ENCODE measurements at places on chromosomes 12 and 14.

DNA sequence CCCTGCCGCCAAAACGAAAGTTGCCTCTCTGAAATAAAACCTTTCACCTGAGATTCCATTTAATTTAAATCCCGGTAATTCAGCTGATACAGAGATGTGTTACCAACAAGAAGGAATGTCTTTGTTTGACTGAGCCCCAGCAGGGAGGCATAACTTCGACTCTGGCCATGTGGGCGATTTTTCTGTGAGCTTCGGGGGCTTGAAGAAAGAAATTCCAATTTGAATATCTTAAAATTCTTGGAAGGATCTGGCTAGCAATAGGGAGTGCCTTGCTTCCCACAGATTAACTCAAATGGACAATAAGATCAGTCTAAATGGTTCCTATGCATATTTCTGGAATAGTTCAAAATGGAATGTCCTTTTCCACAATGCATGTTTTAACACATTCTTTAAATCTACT is 252.5 kb upstream of the TMPO start:
- DNase-seq, result no peak

DNA sequence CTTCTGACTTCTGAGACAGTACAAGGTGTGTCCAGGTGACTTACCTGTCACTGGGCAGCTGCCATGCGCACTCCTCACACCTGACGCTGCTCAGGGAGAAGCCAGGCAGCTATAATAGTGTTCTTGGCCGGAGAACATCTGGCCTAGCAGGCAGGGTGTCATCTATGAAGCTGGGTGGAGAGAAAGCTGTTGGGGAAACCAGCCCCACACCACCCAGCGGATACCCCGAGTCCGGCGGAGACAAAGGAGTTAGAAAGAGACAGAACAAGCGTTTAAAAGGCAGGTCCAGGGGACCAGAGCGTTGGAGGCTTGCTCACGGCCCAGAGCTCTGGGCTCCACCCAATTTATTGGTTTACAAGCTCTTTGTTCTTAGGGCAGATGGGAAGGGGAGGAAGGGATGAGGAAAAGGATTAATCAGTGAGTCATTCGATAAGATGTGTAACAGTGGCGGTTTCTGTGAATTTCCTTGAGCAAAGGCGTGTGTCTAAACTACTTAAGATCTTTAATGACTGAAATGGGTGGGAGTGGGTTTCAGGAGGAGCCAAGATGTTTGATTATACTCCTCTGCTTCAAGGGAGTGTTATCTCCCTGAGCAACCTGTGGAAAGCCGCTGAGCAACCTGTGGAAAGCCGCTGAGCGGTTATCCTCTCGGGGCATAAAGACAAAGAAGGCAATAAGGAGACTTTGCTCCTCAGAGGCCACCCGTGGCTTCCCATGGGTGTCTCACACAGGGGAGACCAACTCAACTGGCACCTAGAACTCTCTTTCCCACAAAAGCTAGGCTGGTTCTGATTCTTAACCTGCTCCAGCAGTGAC is at the start of gene GALNT8:
Gene GALNT8, plus strand, starts transcription at position 580 of the 816 bp plus-strand sequence. CDS start 278 bp downstream, outside the sequence.
- no peak for DNase-seq

GRCh38 chr12:40473962-40474361 is 218.3 kb upstream of the CNTN1 start:
- no peak for DNase-seq

DNA sequence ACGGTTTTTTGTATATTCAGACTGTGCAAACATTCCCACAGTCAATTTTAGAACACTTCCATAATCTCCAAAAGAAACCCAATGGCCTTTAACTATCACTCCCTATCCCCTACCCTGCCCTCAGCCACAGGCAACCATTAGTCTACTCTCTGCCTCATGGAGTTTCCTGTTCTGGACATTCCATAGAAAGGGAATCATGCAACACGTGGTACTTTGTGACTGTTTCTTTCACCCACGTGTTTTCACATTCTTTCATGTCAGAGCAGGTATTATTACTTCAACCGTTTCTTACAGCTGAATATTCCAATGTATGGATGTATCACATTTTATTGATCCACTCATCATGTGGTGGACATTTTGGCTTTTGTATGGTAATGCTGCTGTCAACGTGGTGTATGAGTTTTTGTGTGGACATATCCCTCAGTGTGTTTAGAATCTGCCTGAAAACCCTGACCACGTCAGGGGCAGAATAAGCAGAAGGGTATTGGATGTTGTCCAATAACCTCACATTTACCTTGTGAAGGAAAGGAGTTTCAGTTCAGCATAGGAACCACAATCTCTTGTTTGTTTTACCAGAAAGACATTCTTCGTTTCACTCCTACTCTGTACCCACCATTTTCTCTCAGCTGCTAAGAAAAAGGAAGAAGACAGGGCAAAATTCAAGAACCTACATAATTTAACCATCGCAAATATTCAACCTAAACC is 107.5 kb upstream of the DYRK2 start:
- no peak for DNase-seq

DNA sequence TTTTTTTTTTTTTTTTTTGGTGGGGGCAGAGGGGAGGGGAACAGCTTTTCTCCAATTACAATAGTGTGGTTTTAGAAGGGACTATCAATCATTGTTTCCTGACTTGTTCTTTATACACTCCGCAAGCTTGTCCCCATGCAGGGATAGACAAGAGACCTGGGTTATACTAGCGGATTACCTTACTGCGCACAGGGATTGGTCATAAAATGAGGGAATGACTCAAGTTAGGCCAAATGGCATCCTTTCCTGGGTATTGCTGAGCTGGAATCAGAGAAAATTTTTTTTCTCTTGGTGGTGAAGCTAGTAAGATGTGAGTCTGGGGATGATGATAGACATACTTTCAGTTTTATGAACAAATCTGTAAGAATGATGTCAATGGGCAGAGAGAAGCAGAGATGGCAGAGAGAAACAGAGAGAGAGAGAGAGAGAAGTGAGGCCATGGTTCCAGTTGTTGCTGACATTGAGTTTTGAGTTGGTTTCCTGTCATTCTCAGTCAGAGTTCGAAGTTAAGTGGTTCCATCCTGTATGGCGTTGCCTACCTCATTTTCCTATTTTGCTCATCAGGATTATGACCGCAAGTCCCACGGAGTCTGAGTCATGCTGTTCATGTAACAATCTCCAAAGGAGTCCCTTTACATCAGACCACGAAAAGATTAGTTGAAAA is 59.1 kb upstream of the OTOGL start:
- no peak for DNase-seq
